ENCODE measurements at places on chromosomes 1 and 21. TPM values are rescaled to one million over a fixed set of nuclear protein-coding genes. Genes with fewer than 3 reads are reported as not detected.
A peak's percentile ranks its signal among the peaks of the same experiment; 100 is the strongest.

Gene KIF17
- total RNA-seq, result 4.9 TPM

- DNase-seq, result peak; percentile 58
Observed at GRCh38 chr1:202143768-202144401, 652 bp downstream of the ARL8A start.

DNA sequence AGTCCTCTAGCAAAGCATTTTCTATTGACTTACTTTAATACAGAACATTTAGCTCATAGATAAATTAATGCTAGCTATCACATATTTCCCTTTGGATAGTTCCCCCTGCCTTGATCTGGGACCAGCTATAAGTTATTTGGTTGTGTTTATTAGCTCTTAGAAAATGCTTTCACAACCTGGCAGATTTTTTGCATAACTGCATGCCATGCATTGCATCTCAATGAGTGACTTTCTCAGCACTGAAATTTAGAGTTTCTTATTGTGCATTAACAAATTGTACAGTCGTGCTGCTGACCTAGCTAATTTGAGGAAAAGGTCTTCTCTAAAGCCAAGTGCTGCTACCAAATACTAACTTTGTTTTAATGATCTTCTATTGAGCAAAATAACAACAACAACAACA, 164.8 kb downstream of the PLPPR5 start:
- no peak for DNase-seq

DNA sequence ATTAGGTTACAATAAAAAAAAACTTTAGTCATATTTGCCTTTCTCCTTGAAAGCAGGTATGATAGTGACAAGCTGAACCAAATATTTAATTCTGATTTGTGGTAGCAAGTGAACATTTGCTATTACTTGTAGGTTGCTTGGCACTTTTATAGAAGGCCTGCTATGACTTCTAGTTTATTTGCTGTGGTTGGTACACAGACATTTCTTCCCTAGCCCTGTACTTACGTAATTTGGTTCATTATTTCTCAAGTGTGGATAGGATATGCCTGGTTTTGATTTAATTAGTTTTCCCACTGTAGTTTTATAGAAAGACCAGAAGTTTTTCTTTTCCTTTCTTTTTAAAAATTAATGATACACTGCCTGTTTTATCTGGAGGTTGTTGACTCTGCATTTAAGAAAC, 55.9 kb downstream of the PPP2R5A start:
- DNase-seq, result no peak

DNA sequence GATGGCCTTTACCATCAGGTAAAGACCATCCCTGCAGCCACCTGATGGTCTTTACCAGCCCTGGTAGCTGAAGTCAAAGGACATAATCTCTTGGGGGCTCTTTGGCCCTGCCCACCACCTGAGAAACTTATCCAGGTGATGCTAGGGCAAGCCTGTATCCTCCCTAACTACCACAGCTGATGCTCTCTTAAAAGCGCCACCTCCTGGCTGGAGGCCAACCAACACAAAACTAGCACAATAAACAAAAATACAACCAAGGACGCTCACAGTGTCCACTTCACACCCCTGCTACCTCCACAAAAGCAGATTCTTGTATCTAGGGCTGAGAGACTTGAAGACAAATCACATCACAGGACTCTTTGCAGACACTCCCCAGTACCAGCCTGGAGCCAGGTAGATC, 357.1 kb upstream of the POU3F1 start:
- no peak for DNase-seq

Gene AGBL4
- total RNA-seq, result 2.7 TPM

DNA sequence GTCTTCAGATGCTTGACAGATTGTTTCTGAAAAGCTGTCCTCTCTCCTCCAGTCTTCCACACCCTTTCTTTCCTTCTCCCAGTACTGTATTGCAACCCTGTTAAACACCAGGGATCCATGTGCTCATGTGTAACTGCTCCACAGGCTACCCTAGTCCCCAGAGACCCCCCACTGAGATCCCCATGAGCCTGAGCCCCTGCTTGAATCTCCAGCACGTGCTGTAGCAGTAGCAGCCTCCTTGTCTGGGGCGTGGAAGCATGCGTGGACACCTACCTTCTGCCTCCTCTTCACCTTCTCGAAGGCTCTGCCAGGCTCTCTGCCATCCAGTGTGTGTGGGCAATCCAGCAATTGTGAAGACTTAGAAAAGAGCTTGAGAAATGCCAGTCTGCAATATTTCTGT, 25.2 kb downstream of the GPR137B start:
- DNase-seq, result no peak

DNA sequence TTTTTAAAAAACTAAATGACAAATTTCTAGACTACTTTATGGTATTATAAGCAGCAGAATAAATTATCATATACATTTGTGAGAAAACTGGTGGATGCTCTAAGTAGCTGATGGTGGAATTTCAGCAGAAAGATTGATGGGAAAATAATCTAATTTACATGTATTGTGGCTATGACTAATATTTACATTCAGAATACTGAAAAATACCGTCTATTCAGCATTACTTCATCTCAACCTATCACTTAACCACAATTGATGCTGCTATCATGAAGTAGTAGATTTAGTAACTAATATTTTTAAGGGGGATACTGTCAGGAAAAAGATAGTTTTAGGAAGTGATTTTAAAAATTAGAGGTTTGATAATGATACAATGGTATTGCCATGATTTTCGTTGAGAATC, 137.9 kb downstream of the IFI44 start:
- DNase-seq, result no peak

All from kidney (tissue), 22 donors.